T-cell (primary cell): ENCODE measurements at places on chromosomes 4 and X.

GRCh38 chr4:163672751-163673150 lies 178.3 kb downstream of the TMA16 start:
- no peaks in the 10 kb centered on the region for H3K27me3 ChIP-seq
- no peak overlapping the region for H3K4me3 ChIP-seq

GRCh38 chr4:309807-310206 lies 4.5 kb upstream of the ZNF732 start:
- no peaks in the 10 kb centered on the region for H3K4me1 ChIP-seq
- no peaks in the 10 kb centered on the region for H3K27me3 ChIP-seq
- H3K36me3 ChIP-seq, result no peaks in the 10 kb centered on the region
- DNase-seq, result no peak
- H3K27ac ChIP-seq, result no peak overlapping the region
- H3K4me3 ChIP-seq, result no peak overlapping the region

- no peak overlapping the region for H3K27ac ChIP-seq
- no peaks in the 10 kb centered on the region for H3K27me3 ChIP-seq
- H3K4me3 ChIP-seq, result no peak overlapping the region
- no peak for DNase-seq
Measured at GRCh38 chrX:63738696-63739095, 46.3 kb downstream of the ARHGEF9 start.

DNA sequence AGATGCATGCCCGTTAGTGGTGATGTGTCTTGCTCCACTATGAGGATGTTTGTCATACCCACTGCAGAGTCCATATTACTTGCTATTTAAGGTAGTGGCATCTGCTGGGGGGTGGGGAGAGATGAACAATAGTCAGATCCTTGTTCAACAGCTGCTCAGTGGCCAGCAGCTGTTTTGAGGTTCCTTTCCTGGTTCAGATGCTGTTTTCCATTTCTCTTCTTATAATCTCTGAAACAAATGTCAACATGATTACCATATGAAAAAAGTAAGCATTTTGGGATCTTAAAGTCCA lies 1567.9 kb upstream of the TENM3 start:
- no peaks in the 10 kb centered on the region for H3K27me3 ChIP-seq
- H3K4me1 ChIP-seq, result no peaks in the 10 kb centered on the region
- H3K4me3 ChIP-seq, result no peak overlapping the region
- H3K27ac ChIP-seq, result no peak overlapping the region

DNA sequence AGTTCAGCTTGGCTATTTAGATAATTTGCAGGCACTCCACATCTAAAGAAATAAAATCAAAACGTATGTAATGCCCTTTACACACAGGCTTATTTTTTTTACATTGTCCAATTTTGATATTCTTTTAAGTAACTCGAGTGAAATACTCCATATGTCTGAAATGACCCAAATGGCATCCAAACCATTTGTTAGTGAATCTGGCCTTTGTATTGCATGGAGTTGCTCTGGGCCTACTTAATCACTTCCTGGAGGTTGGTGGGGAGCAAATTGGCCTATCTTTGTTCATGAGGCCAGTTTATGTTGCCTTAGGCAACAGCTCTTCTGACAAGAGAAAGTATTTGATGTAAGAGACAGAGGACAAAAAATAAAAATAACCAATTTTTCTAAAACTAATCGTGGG lies 47.6 kb upstream of the TMEM131L start:
- H3K27me3 ChIP-seq, result no peaks in the 10 kb centered on the region
- no peaks in the 10 kb centered on the region for H3K4me1 ChIP-seq
- no peak overlapping the region for H3K4me3 ChIP-seq
- DNase-seq, result no peak

DNA sequence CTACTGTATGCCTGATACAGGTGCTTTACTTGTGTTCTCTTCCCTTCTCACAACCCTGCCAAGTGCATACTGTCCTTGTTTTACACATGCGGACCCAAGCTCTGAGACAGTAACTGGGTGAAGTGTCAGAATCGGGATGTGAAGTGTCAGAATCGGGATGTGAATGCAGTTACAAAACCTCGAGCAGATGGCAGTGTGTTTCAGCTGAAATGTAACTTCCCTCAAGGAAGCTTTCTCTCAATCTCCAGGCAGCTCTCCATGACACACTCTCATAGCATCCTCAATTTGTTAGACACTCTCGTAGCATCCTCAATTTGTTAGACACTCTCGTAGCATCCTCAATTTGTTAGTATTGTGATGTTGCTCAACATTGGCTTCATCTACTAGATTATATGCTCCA lies 1.1 kb upstream of the HPSE start:
- H3K4me1 ChIP-seq, result peaks cover 6% of the 10 kb centered on the region
- no peak for DNase-seq
- no peak overlapping the region for H3K27ac ChIP-seq
- no peak overlapping the region for H3K4me3 ChIP-seq

GRCh38 chr4:68617003-68617698 lies 41.0 kb upstream of the UGT2B17 start:
- H3K27ac ChIP-seq, result no peak overlapping the region
- no peak for DNase-seq
- H3K27me3 ChIP-seq, result no peaks in the 10 kb centered on the region

DNA sequence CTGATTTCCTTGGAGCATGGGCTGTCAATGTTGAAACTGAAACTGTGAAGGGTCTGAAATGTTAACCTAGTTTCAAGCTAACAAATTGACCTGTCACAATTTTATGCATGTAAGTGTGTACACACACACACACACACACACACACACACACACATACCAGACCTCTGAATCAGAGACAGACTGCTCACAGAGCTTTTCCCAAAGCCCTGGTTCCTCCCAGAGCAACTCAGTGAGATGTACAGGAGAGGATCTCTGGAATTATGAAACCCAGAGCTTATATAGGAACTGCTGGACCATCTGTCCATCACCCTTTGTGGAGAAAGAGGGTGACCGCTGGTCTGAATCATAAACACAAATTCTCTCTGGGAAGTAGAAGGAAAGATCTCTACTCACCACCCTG lies 228.1 kb upstream of the PRPS2 start:
- DNase-seq, result no peak
- H3K4me1 ChIP-seq, result no peaks in the 10 kb centered on the region
- no peak overlapping the region for H3K4me3 ChIP-seq
- H3K36me3 ChIP-seq, result no peaks in the 10 kb centered on the region

GRCh38 chr4:175891851-175892250 lies 79.8 kb upstream of the GPM6A start:
- H3K4me1 ChIP-seq, result no peaks in the 10 kb centered on the region
- H3K27ac ChIP-seq, result no peak overlapping the region
- H3K36me3 ChIP-seq, result no peaks in the 10 kb centered on the region
- no peak overlapping the region for H3K4me3 ChIP-seq
- H3K27me3 ChIP-seq, result no peaks in the 10 kb centered on the region

DNA sequence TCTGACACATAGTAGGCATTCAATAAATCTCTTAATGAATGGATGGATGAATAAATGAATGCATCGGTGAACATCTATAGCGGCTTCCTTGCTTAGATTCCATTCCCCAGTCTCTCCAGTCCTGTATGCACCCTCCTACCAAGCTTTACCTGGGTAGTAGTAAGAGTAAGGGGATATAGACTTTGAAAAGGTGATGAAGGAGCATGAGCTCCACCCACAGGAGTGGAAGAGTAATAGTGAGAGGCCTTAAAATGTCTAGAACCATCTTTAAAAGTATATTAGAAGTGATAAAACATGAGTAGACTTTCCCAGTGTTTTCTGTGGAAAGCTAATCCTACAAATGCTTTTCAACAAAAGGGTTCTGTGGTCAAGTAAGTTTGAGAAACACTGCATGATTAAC lies 35.5 kb upstream of the GPC3 start:
- no peak overlapping the region for H3K4me3 ChIP-seq
- H3K27me3 ChIP-seq, result no peaks in the 10 kb centered on the region
- peaks cover 2% of the 10 kb centered on the region for H3K4me1 ChIP-seq
- H3K27ac ChIP-seq, result no peak overlapping the region
- H3K36me3 ChIP-seq, result no peaks in the 10 kb centered on the region

DNA sequence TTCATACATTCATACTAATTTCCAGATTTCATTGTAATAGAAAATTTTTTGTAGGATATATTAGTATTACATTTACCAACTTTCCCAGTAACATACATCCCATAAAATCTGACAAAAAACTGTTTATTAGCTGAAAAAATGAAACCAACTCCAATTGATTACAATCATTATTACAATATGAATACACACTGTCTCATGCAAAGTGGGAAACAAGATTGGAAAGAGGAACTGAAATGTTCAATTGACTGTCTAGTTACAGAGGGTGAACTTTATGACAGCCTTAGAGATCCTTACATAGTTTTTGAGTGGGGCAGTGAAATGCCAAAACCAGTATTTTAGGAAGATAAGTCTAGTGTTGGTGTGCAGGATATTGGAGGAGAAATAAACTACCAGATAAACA lies 2.3 kb upstream of the AMBN start:
- H3K4me3 ChIP-seq, result no peak overlapping the region
- DNase-seq, result no peak
- no peaks in the 10 kb centered on the region for H3K4me1 ChIP-seq
- H3K36me3 ChIP-seq, result no peaks in the 10 kb centered on the region

GRCh38 chr4:13920111-13920875 lies 292.8 kb upstream of the BOD1L1 start:
- no peaks in the 10 kb centered on the region for H3K4me1 ChIP-seq
- DNase-seq, result no peak
- H3K27me3 ChIP-seq, result no peaks in the 10 kb centered on the region
- no peak overlapping the region for H3K4me3 ChIP-seq
- H3K27ac ChIP-seq, result no peak overlapping the region
- no peaks in the 10 kb centered on the region for H3K36me3 ChIP-seq

DNA sequence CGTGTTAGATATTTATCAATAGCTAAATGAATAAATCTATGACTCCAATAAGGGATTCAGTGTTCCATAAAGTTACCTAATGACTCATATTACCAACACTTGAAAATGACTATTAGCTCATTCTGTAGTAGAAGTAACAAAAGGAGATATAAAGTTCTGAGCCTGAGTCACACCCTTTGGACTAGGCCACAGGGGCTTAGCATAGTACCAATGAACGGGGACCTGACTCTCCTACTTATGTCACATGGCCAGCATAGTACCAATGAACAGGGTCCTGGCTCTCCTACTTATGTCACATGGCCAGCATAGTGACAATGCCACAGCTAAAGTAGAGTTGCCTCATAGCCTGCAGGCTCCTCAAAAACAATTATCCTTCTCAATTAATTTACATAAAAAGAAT lies 43.7 kb downstream of the MAGEB16 start:
- H3K36me3 ChIP-seq, result no peaks in the 10 kb centered on the region
- H3K4me3 ChIP-seq, result no peak overlapping the region
- H3K27me3 ChIP-seq, result no peaks in the 10 kb centered on the region
- H3K4me1 ChIP-seq, result no peaks in the 10 kb centered on the region

- no peak for DNase-seq
- H3K27me3 ChIP-seq, result no peaks in the 10 kb centered on the region
- no peak overlapping the region for H3K27ac ChIP-seq
Measured at GRCh38 chr4:159593681-159594080, 490.8 kb downstream of the RAPGEF2 start.

DNA sequence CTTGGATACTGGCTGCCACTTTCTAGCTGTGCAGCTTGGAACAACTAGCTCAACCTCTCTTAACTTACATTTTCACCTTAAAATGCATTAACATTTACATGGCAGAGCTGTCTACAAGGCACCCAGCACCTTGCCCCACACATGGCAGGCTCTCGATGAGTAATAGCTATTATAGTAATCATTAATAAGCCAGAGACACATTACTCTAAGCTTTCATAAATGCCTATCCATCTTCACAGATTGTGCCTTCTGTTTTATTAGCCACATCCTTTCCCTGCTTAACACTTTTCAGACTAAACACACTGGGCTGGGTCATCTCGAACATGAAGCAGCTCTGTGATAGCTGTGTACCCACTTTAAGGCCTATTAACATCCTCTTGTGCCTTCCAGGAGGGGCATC lies 83.8 kb upstream of the UCP1 start:
- no peaks in the 10 kb centered on the region for H3K4me1 ChIP-seq
- no peaks in the 10 kb centered on the region for H3K36me3 ChIP-seq
- H3K27me3 ChIP-seq, result no peaks in the 10 kb centered on the region
- no peak for DNase-seq

- no peaks in the 10 kb centered on the region for H3K27me3 ChIP-seq
- DNase-seq, result no peak
- H3K27ac ChIP-seq, result no peak overlapping the region
- peaks cover 10% of the 10 kb centered on the region for H3K4me1 ChIP-seq
- H3K4me3 ChIP-seq, result no peak overlapping the region
Measured at GRCh38 chr4:98653890-98654867, 4.2 kb downstream of the TSPAN5 start.

DNA sequence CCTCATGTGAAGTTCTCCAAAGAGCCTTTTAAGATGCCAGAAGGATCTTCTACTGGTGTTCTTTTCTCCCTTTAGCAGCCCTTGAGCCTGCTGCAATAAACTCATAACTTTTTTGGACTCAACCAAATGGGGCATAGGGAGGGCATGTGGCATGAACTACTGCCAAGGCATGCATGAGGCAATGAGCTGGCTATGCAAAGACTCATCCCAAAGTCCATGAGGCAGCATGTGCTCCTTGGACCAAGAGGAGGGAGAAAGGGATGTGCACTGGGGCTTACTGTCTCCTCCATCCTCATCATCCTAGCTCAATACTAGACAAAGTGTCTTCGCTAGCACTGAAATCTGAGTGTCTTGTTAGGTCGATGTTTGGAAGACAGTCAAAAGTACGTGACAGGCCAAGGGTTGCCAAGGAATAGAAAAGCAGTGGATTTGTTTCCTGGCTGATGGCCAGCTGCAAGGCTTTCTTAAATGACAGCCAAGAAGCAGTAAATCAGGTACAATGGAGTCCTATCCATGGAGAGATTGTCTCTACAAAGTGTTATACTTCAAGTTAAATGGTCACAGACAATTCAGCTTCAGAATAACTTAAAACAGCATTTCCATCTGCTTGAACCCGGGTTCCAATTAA lies 44.5 kb upstream of the ATXN3L start:
- no peak overlapping the region for H3K4me3 ChIP-seq
- H3K36me3 ChIP-seq, result no peaks in the 10 kb centered on the region
- no peaks in the 10 kb centered on the region for H3K27me3 ChIP-seq

GRCh38 chr4:72094059-72094797 lies 62.4 kb downstream of the NPFFR2 start:
- no peaks in the 10 kb centered on the region for H3K4me1 ChIP-seq
- no peaks in the 10 kb centered on the region for H3K36me3 ChIP-seq
- H3K4me3 ChIP-seq, result no peak overlapping the region
- H3K27ac ChIP-seq, result no peak overlapping the region
- H3K27me3 ChIP-seq, result no peaks in the 10 kb centered on the region
